ENCODE measurements at places on chromosomes 5 and 9.

DNA sequence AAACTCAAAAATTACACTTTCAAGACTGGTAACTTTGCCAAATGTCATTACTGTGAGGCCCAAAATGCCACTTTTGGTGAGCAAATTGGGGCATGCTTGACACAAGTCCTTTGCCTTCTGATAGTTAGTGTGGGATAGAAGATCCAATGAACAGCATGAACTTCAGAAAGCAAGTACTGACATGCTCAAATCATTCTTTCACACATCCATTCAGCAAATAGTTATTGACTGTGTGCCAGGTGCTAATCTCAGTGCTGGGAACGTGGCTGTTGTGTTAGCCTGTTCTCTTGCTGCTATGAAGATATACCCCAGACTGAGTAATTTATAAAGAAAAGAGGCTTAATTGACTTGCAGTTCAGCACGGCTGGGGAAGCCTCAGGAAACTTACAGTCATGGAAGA is 247.0 kb downstream of the CHSY3 start:
- DNase-seq: no peak

DNA sequence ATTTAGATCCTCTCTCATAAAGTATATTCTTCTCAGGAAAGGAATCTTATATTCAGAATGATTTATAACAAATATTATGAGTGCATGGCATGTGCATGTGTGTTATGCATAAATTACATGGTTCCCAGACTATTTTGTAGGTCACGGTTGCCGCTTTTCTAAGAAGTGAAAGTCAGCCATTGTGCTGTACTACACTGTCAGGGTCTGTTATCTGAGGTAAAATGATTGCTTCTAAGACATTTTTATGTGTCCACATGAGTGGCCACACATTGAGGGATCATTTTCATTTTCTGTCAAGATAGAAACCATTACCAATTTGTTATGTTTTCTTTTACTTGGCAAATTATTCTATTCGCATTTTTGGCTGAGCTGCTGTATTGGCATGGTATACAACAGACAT is 210.8 kb downstream of the CWC27 start:
- DNase-seq: no peak

GRCh38 chr5:79062436-79062835 is 7.0 kb downstream of the DMGDH start:
- DNase-seq: no peak

- DNase-seq: no peak
Observed at GRCh38 chr9:122191584-122191983, 31.9 kb downstream of the MORN5 start.

GRCh38 chr5:134578578-134579283 is 53.3 kb downstream of the JADE2 start:
- no peak for DNase-seq

DNA sequence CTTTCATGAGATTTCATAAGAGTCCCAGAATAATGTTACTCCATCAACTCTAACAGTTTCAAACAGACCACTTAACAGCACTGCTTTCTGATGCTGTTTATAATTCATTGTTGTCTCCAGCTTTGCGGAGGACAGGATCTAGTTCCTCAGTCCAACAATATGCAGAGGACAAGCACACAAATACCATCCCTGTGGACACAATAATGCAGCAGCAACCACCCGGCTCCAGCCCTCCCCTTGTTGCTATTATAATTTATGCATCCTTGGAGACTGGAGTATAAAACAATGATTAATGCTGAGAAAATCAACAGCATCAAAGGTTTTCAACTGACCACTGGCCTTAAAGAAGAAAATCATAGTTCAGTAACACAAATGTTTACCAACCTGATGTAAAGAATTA is 108.3 kb downstream of the DENND1A start:
- DNase-seq: no peak

DNA sequence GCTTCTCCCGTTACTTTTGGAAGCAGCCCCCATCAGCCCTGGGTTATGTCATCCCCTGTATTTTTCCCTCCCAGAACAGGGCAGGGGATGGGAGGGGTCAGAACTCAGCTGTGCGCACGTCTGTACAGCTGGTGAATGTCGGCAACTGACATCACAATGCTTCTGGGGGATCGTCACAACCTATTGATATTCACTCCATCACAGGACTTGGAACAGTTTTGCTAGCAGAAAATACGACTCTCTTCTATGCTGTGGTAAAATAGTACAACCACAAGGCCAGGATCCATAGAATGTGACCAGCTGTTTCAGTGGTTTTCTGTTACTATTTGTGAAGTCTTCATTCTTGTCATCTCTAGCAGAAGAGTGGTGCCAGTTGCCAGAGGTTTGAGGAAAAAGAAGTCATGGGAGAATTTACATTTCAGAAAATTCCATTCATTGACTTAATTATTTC is 77.1 kb upstream of the KLF4 start:
- DNase-seq: no peak

DNA sequence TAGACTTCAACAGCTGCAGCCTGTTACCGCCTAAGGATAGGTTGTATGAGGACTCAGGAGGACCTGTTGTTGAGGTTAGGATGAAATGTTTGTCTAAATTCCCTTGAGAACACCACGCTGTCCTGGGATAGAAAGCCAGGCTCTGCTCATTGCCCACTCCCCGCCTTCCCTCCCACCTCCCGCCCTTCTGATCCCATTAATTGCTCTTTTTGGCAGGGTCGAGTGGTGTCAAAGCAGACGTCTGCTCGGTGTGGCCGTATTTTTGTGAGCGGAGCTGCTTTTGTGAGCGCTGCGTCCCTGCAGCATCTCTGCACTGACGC is 62.3 kb downstream of the SPATA31C2 start:
- no peak for DNase-seq

GRCh38 chr5:150694612-150695011 is 6.2 kb downstream of the RBM22 start:
- DNase-seq: no peak

DNA sequence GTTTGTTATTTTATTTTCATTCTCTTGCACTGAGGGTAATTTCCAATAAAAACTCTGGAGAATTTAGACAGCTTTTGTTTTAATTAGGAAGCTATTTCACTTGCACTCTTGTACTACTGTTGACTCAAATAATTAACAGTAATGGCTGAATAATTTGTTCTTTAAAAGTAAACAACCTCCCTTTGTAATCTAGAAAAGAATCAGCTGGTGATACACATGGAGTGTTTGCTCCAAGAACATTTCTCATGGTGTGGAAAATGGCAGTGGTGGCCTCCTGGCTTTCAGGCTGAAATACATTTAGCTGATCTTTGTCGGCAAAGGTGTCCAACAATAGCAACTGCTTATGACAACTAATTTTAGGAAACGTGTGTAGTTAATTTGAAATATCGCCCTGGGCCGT is 129.4 kb downstream of the C9orf152 start:
- DNase-seq: no peak

DNA sequence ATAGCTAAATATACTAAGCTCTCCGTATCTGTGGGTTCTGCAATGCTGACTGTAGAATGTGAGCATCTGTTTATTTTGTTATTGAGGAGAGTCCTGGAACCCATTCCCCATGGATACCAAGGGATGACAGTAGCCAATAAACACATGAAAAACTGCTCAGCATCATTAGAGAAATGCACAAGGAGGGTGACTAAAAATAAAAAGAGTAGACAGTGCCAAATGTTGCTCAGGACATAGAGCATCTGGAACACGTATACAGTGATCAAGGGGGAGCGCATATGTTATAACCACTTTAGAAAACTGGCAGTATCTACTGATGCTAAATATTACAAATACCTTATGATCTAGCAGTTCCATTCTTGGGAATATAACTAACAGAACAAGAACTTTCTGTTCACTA is 31.0 kb downstream of the MARCHF6 start:
- DNase-seq: no peak

DNA sequence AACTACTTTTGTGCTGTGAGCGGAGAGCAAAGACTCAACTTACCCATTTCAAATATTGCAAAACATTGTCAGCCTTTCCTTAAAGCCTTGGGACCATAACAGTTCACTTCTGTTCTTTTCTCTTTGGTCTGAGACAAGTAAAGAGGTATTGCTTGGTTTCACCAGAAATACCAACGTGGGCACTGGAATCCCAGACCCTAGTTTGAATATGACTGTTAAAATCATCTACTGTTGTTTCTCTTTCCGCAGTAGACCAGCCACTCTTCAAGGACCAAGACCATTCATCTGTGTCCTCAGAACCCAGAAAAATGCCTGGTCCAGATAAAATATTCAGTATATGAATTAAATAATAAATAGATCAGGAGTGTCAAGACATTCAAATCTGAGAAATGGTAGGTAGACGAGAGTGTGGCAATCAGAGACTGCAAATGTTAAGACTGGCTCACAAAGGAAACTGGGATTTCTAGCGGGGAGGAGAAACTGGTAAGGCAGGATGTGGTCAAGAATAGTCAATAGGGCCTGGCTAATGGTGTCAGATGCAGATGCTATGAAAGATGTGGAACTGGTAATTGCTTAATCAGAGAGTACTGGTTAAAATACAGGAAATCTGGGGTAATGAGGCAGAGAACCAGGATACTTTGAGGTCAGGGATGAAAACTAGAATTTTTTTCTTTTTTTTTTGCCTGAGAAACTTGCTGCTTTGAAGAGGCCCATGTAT is 82.1 kb upstream of the IL33 start:
- no peak for DNase-seq

- no peak for DNase-seq
Observed at GRCh38 chr9:101711330-101711941, 27.0 kb downstream of the GRIN3A start.

GRCh38 chr9:114898741-114899140 is 31.6 kb downstream of the TNFSF8 start:
- no peak for DNase-seq

- no peak for DNase-seq
Observed at GRCh38 chr5:87277279-87277835, 9.7 kb downstream of the RASA1 start.

DNA sequence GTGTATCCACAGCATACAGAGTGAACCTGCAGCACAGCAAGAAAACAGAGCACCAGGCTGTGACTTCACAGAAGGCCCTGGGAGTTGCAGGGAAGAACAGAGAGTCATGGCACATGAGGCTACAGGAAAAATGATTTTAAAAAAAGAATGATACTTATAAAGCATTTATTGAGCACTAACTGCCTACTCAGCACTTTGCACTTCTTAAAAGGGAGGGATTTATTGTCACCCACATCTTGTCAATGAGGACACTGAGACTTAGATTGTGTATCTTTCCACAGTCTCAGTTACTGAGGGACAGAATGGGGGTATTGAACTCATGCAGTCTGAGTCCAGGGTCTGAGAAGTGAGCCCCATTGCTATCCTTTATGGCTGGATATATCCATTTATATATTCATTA is 244.6 kb upstream of the TRIM32 start:
- DNase-seq: no peak

- DNase-seq: no peak
Observed at GRCh38 chr9:32965999-32966722, 35.3 kb downstream of the APTX start.

- no peak for DNase-seq
Observed at GRCh38 chr5:40587376-40587775, 92.3 kb upstream of the PTGER4 start.

- DNase-seq: no peak
Observed at GRCh38 chr5:155455791-155456514, 442.4 kb downstream of the KIF4B start.

DNA sequence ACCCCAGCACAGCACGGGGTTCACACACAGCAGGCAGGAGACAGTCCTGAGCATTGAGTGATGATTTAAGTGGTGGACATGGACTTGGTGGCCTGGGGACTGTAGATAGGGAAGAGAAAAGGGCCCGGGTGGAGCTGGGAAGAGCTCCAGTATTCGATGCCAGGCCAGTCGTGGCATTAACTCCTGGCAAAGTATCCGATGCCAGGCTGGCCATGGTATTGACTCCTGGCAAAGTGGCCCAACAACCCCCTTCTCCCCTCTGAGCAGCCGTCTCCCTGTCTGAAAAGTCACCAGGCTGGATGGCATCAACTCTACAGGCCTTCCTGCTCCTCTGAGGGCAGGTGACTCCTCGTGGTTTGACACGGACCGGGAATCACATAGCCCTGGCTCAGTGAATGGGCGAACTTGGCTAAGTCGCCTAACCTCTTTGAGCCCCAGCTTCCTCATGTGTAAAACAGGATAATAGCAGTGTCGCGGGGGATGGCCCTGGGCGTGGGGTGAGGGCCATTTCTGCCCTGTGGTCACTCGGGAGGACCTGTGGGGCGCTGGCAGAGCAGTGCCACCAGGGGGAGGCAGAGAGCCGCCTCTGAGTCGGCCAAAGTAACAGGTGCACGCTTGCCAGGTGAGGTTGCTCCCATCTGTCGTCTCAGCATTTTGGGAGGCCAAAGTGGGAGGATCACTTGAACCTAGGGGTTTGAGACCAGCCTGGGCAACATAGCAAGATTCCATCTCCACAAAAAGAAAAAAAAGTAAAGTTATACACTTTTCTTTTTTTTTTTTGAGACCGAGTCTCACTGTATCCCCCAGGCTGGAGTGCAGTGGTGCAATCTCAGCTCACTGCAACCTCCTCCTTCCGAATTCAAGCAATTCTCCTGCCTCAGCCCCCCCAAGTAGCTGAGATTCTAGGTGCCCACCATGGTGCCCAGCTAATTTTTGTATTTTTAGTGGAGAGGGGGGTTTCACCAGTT is 5.7 kb upstream of the SEC16A start:
- peak; percentile 66 for DNase-seq

DNA sequence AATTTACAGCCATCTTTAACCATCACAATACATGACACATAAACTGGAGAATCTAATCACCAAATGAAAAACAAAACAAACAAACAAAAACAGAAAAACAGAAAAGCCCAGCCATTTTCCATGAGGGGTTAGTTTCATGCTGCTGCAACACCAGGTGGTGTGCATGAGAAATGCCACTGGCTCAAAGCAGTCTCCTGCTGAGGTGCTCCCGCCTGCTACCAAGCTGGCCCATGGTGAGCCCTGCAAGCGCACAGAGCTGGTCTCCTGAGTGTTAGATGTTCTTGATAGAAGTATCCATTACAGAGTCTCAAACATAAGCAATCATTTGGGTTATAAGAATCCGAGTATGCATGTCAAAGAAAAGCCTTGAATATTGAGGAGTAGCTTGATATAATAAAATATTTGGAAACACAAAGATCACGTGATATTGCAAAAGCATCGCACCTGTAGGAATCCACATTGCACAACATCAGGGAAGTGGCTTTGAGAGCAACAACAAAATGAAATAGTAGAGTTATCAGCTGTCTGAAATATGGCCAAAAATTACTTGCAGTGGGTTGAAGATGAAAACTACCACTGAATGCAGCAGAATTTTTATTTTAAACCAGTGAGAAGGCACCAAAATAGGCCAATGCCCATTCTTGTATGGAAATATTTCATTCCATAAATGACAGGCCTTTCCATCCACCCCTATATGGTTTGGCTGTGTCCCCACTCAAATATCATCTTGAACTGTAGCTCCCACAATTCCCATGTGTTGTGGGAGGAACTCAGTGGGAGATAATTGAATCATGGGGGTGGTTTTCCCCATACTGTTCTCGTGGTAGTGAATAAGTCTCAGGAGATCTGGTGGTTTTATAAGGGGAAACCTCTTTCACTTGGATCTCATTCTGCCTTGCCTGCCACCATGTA is 194.8 kb downstream of the SYK start:
- no peak for DNase-seq
